ENCODE measurements at places on chromosomes 13 and 19. TPM values are rescaled to one million over a fixed set of nuclear protein-coding genes. Genes with fewer than 3 reads are reported as not detected.

The KLK4 gene
- total RNA-seq, result 188 TPM

The ZNF493 gene
- 32.5 TPM for total RNA-seq

The LCP1 gene
- 177 TPM for total RNA-seq

The MCEMP1 gene
- not detected for total RNA-seq

The RB1 gene
- total RNA-seq, result 42.1 TPM

The GAPDHS gene
- total RNA-seq, result not detected

The ZNF274 gene
- 34.7 TPM for total RNA-seq

The GPR12 gene
- 0.05 TPM for total RNA-seq

The TMEM86B gene
- 1.5 TPM for total RNA-seq

The CYP4F11 gene
- total RNA-seq, result 12.7 TPM

The MADCAM1 gene
- total RNA-seq, result 0.80 TPM

The SEMA6B gene
- total RNA-seq, result 4.3 TPM

The CLDN10 gene
- 1.5 TPM for total RNA-seq

The HSD17B14 gene
- total RNA-seq, result 11.0 TPM

The GRAMD1A gene
- 32.2 TPM for total RNA-seq

The TNNT1 gene
- total RNA-seq, result 87.9 TPM

The COL4A1 gene
- 37.3 TPM for total RNA-seq

The FUT1 gene
- total RNA-seq, result 4.1 TPM

The KCNN1 gene
- 5.6 TPM for total RNA-seq

The PTPRH gene
- 4.0 TPM for total RNA-seq

The RNF17 gene
- not detected for total RNA-seq

The CYP2F1 gene
- not detected for total RNA-seq

The TSHZ3 gene
- total RNA-seq, result 10.4 TPM

The ICAM5 gene
- 7.1 TPM for total RNA-seq

The CALR gene
- 980 TPM for total RNA-seq

All from prostate gland (tissue), 2 donors.